ENCODE measurements at places on chromosomes 5 and 9.

DNA sequence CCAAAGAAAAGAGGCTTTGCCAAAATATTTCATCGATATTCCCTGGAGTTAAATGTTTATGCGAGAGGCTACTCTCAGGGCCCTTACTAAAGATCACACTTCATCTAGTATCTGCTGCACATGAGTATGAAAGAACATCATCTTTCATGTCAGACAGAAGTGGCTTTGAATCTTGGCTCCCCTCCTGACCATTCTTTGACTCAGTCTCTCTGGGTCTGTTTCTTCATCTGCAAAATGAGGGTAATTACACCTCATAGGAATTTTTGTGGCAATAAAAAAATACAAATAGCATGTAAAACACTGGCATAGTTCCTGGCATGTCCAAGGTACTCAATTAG is 58.1 kb downstream of the SLIT3 start:
- no peak for DNase-seq

DNA sequence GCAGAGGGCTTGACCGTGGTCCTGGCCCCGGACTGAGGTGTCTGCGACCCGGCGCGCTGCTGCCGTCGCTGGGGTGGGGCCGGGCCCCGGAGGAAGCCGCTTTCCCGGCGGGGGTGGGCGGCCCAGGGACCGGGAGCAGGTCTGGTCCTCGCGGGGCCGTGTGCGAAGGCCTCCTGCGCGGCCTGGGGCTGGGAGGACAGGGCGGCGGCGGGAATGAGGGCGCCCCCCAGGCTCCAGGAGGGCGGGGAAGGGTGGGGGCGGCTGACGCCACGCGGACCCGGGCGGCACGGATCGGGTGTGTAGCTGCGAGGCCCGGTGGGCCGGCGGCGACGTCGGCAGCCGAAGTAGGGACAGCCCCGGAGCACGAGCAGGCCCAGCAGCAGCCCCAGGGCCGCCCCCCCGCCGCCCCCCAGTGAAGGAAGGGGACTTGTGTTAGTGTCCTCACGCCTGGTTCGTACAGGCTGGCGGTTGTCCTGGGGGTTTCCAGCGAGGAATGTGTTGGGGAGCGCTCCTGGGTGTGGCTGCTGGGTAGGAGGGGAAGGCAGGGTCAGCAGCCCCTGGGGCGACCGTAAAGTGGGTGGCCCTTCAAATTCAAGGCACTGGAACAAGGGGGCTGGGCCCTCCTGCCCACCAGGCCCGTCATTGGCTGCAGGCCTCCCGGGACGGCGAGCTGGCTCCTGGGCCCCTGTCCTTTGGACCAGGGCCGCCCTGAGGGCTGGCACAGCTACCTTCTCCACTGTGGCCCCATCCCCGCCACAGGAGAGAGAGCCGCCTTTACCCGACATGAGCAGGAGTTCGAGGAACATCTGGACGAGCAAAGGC is 597 bp upstream of the TMEM250 start:
- no peak for DNase-seq

DNA sequence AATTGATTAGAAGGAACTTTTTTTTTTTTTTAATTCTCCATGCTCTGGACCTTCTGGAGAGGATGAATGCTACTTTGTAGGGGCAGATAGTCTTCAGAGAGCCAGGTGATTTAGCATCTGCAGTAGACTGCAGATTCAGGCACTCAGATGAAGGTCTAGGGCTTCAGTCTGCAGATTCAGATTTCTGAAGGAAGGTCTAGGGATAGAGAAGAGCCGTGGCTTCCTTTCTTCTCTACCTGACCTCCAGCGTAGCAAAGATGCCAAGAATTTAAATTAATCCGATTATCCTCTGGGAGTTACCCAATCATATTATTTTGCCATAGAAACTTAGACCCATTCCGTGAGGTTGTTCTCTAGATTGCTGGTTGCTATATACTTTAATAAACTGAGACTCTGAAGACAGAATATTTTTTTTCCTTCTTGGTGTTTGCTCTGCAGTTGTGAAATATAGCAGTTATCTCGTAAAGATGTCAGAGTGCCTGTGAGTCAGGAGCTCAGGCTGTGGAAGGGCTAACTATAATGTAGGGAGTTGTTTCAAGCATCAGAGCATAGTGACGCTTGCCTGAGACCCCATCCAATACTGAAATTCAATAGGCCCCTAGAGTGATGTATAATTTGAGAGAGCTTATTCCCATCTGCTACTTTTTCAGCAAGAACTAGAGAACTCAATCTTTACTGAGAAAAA is 132.7 kb upstream of the SLC12A2 start:
- no peak for DNase-seq

- DNase-seq, result no peak
These were observed 850.5 kb upstream of the SEMA6A start for GRCh38 chr5:117425163-117425562.

- DNase-seq, result no peak
These were observed 345.9 kb upstream of the RIOK2 start for GRCh38 chr5:97528941-97529340.

All from stimulated activated CD4-positive, alpha-beta T cell treated with anti-CD3 and anti-CD28 coated beads, Interleukin-1b, Interleukin-23, amount 100 ng/mL, for 24 hours (primary cell).